ENCODE measurements at places on chromosomes 3 and 15.

DNA sequence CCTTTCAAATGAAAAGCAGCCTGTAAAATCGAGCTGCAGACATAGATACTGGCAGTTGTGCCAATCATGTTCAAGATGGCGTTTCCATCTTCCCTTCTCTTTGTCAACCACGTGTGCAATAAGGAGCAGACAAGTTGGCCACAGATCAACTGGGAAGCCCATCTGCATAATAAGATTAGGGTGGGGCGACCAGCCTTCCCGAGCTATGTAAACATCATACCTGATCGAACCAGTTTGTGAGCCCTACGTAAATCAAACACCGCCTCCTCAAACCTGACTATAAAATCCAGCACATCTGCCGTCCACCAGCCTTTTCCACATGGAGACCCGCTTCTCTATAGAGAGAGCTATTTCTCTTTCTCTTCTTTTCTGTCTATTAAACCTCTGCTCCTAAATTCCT lies 37.2 kb downstream of the TRIM42 start:
- DNase-seq: no peak

DNA sequence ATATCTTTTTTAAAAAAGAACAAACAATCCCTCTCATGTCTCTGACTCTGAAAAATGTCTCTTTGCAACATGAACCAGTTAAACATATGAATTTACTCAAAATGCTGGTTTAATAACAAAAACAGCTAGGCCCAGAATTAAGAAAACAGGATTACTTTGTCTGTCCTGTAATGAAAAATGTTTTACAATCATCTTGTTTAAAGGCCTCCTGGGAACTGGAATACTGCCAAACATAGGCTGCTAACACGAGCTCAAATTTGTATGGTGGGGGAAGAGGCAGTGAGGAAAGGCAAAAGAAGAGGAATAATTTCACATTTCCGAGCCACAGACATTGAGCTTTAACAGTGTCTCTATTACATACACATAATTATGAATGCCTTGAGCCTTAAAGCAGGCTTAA lies 61.7 kb upstream of the PPIB start:
- no peak for DNase-seq

GRCh38 chr3:45024542-45025255 lies 1.4 kb upstream of the CLEC3B start:
- DNase-seq: no peak

DNA sequence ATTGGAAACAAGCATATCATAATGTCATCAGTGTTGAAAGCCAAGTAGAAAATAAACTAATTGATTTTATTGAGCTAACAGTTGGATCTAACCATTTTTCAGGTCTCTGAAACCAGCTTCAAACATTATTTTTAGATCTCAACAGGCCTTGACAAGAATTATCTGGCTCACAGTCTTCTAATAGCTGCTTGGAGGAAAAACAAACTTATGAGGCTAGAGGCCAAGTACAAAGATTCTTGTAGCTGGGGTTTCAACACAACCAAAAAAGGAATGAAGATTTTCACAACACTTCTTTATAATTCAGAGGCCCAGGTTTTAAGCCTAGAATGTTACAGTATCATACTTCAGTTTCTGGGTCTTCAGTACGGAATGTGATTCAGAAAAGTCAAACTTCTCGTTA lies 3.7 kb downstream of the SETMAR start:
- DNase-seq: no peak

- DNase-seq: peak; percentile 40
Observed at GRCh38 chr3:183085634-183086390, 13.5 kb downstream of the MCCC1 start.

GRCh38 chr3:168472783-168473182 lies 377.1 kb upstream of the GOLIM4 start:
- no peak for DNase-seq

DNA sequence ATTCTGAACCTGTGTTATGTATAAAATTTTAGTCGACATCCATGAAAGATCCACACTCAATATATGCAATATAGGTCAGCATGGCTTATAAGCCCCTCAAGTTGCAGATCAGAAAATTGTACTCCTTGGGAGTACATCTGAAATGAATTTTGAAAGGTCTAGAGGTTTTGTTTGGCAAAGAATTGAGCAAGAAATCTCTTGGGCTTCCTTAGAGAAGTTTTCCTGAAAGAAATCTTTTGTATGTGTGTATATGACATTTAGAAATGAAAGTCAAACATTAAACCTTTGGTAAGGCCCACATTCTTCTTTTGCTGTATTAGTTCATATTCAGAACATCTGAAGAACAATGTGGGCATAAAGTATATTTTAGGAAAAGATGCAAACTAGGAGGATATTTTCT lies 1006.6 kb downstream of the NAALADL2 start:
- no peak for DNase-seq

- no peak for DNase-seq
Observed at GRCh38 chr3:127779747-127780146, 42.6 kb downstream of the MGLL start.

GRCh38 chr3:186022931-186023330 lies 85.1 kb upstream of the TRA2B start:
- no peak for DNase-seq

DNA sequence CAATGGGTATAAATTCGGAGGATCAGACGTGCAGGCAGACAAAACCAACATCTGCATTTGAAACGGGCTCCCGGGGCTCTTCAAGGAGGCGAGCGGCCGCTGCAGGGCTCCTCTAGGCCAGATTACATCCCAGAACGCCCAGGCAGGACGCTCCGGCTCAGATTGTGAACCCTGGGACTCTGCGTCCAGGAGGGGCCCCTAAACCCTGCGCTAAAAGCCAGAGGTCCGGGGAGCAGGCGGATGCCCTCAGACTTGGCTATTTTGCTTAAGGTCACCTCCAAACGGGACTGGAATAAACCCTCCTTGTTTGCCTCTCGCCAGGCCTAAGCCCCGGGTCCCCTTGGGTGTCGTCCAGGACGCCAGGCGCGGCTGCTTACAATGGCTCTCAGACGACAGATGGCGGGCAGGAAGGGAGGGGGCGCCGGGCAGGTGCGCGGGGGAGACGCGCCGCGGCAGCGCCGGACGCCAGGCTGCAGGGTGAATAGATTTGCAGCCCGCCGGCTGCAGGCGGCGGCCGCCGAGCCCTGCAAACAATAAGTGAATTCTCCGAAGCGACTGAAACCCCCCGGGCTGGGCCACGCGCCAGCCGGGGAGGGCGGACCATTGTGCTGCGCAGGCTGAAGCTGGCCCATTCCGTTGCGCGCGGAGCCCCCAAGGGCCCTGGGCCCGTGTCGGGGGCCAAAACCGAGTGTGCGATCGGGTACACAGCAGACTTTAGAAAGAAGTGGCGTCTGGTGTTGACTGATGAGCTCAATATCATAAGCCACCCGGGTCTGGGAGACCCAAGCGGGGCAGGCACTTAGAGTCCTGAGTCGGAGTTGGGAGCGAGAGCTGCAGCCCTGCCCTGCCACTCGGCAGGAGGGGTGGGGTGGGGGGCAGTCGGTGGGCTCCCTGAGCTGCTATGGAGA lies 32.3 kb upstream of the AMOTL2 start:
- no peak for DNase-seq

All from stimulated activated CD8-positive, alpha-beta memory T cell treated with anti-CD3 and anti-CD28 coated beads, Interleukin-4, amount 100 ng/mL, for 48 hours (primary cell).